NCI-H510A treated with DMSO at 0.1 percent for 48 hours (cell line): ENCODE measurements at places on chromosomes 3 and 15.

DNA sequence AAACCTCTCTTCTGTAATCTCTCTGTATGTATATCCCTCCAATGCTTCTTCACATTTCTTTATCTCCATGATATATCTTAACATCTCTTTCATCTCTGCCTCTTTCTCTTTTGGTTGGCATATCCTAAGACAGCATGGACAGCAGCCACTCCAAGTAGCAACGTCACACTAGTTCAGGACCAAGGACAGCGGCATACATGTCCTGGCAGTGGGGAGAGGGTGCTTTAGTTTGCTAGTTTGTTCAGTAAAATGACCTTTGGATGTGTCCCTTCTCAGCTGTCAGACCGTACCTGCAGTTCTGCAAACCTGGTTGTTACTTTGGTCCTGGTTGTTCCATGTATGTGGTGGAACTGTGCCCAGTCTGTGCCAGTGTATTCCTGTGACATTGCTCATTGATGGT lies 225.6 kb upstream of the ROPN1 start:
- DNase-seq = no peak

GRCh38 chr15:99707473-99708270 lies 25.6 kb downstream of the LYSMD4 start:
- no peak for DNase-seq

GRCh38 chr3:71565976-71566375 lies 17.6 kb downstream of the FOXP1 start:
- no peak for DNase-seq

- no peak for DNase-seq
Measured at GRCh38 chr3:31157893-31158620, 263.6 kb upstream of the GADL1 start.

- no peak for DNase-seq
Measured at GRCh38 chr15:57893040-57893439, 172.5 kb downstream of the ALDH1A2 start.

DNA sequence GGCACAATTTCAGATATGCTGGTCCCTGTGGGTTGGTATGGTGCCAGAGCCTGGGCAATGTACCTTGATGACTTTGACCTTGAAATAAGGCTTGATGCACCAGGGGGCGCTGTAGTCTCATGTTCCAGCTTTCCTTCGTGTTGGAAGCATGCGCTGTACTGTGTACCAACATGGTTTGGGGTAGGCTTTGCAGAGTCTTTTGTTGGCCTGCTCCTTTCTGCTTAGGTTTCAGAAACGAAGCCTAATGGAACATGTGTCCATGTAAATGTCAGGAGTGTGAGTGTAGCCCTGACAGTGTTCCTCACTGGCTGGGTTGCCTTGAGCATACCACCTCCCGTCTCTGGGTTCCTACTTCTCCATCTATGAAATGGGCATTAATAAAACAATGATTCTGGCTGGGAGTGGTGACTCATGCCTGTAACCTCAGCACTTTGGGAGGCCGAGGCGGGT lies 3.6 kb upstream of the CCR4 start:
- peak; percentile 77 for DNase-seq
